ENCODE measurements at places on chromosomes 2 and 18.

DNA sequence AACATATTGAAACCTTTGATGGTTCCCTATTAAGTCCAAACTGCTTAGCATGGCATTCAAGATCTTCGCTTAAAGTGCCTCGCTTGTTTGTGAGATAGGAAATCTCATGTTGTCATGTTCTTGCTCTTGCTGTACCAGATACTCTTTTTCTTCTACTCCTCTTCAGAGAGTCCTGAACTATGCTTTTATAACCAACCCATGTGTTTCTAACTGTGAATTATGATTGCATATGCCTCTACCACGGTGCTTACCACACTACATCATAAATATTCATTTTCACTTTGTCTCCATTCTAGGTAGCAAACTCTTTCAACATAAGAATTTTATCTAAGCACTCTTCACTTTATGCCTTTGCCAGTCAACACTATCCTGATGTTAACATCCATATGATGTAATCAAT lies 23.6 kb downstream of the STAT4 start:
- DNase-seq = no peak

- DNase-seq = no peak
Observed at GRCh38 chr18:58870130-58870529, 5.5 kb downstream of the ZNF532 start.

DNA sequence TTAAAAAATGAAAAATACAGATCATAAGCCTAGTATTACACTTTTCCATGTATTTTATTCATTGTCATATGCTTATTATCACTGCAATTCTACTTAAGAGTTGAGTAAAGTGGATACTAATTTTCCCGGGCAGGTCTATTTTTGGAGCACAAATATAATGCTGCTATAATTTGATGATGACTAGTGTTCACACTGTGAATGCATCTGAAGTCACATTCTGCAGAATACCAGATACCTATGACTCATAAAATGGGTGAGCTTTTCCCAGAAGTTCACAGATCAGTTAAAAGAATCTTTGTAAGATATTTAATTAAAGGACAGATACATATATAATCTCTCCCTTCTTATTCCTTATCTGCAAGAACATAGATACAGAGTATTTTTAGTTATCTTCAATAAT lies 79.8 kb upstream of the MC4R start:
- no peak for DNase-seq

- DNase-seq = no peak
Observed at GRCh38 chr2:226788881-226789490, 10.6 kb downstream of the IRS1 start.

DNA sequence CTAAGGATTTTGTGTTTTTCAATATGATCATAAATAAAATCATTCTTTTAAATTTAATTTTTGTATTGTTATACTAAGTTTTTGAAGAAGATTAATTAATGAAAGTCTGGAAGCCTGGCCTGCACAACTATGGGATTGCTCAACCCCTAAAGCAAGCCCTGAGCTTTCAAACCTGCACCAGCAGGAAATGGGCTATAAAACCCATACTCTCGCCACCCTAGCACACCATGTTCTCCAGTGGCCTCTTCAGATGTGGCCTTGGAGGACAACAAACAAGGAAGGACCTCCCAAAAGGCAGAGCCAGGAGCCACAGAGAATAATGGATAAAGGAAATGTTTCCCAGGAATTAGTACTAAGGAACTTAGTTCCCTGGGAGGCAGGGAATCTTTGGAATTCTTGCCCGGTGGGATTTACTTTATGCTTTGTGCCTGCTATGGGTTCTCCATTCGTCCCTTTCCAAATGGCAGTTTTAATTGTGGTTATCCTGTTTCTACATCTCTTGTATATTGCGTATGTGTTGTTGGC lies 212.5 kb downstream of the ZFP36L2 start:
- no peak for DNase-seq

GRCh38 chr2:182144041-182144775 lies 158.6 kb downstream of the PPP1R1C start:
- no peak for DNase-seq

- DNase-seq = no peak
Observed at GRCh38 chr2:44290261-44290660, 15.0 kb downstream of the SLC3A1 start.

DNA sequence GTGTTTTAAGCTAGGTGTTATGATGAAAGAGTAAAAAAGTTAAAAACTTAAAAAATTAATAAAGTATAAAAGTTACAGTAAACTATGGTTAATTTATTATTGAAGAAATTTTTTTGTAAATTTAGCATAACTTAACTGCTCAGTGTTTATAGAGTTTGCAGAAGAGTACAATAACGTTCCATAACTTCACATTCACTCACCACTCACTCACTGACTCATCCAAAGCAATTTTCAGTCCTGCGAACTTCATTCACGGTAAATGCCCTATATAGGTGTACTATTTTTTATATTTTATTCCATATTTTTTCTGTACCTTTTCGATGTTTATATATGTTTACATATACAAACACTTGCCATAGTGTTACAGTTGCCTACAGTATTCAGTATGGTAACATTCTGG lies 694.8 kb upstream of the SLC39A10 start:
- DNase-seq = no peak

DNA sequence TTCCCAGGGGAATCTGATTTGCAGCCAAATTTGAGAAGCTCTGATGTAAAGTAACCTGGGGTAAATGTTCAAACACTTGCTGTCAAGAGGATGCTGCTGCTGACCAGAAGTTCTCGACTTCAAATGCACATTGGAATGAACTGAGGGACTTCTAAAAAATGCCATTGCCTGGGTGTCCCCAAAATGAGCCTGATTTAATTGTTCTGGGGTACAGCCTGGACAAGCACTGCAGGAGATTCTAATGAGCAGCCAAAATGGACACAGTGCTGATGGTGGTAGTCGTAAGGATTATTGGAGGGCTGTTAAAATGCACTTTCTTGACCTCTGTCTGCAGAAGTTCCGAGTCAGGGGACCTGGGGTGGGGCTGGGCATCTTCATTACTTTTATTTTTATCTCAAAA lies 49.5 kb downstream of the LIPG start:
- DNase-seq = no peak

DNA sequence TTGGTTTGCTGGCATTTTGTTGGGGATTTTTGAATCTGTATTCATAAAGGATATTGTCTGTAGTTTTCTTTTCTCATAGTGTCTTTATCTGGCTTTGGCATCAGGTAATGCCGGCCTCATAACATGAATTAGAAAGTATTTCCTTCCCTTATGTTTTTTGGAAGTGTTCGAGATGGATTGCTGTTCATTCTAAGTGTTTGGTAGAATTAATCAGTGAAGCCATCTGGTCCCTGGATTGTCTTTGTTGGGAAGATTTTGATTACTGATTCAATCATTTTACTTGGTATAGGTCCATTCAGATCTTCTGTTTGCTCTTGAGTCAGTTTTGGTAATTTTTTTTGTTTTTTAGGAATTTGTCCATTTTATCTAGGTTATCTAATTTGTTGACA lies 22.3 kb downstream of the KIAA1328 start:
- no peak for DNase-seq

GRCh38 chr2:84904717-84905174 lies 710 bp upstream of the TMSB10 start:
- DNase-seq = peak; percentile 46

DNA sequence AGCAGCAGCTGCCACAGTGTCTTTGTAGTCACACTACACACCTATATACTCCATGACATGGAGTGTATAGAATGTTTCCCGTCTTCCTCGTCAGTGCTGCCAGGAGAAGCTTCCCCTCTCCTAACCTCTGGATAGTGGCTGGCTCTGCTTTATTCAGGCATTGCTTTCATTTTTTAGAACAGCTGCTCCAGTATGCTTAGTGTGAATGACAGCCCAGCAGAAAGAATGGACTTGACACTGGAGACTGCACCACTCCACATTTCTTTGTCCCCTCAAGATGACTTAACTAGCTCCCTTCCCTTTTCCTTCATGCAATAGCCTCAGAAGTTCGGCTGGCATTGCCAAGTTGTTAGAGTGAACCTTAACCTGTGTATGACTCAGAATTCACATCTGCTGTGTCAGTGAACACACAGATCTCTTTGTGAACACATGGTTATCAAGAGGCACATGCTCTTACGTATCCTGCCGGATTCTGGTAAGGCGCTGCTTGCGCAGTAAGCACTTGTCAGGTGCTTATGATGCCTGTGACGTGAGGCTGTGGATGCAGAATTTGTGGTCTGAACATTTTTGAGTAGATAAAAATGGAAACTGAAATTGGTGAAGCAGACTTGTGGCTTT lies 73.9 kb downstream of the NEDD4L start:
- DNase-seq = no peak

- DNase-seq = no peak
Observed at GRCh38 chr2:130829015-130829414, 7.7 kb upstream of the ARHGEF4 start.

DNA sequence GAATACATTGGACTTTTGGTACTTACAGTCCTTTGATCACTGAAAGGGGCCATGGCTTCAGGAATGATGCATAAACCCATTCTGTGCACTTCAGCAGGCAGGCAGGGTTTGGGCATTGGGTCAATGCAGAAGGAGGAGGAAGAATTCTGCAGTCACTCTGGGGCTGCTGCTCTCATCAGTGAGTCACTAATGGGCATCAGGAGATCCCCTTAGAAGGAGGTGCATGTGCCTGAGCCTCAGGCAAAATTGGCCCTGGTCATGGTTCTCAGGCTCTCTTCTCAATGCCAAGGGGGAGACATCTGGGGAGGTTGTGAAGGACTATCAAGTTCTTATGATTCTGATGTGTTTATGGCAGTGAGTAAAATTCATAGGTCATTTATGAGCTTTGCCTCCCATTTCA lies 52.0 kb upstream of the TNP1 start:
- DNase-seq = no peak

DNA sequence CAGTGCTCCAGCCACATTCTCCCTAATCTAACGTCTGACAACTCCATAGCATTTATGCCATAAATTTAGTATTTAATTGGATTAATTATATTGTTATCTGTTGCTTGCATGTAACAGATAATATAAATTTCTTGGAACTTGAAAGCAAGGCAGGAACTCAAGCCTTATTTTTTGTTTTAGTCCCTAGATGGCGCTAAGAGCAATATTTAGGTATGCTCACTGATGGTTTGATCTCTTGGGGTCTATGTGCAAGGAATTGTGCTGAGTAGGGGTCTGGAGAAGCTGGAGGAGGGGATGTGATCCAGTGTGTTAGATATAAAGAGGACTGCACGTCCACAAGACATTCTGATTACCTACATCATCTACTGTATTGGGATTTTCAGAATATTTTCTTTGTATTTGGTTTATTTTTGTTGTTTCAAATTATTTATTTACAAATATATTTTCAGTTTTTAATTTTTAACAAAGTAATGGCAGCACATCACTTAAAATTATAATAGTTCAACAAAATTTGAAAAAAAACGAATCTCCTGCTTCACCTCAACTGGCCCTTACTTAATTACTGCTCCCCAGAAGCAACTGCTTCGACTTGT lies 32.8 kb downstream of the KATNAL2 start:
- DNase-seq = peak; percentile 11

- no peak for DNase-seq
Observed at GRCh38 chr2:136054856-136055255, 63.1 kb downstream of the CXCR4 start.

DNA sequence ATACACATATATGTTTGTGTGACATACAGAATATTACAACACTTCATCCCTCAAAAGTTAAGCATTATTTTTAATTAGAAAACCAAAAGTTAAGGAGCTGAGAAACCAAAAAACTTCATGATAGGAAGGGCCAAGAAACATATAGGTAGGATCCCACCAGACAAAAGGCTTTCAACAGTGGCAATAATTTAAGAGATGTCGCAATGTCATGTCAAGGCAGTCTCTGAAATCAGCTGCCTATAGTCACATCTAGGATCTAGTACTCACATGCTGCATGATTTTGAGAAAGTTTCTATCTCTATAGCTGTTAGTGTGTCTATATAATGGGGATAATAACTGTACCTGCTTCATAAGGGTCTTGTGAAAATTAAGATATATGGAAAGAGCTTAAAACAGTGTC lies 72.7 kb downstream of the SPIRE1 start:
- no peak for DNase-seq
